Left ventricle myocardium inferior (tissue), 1 donor: ENCODE measurements at places on chromosomes 1 and 21.

DNA sequence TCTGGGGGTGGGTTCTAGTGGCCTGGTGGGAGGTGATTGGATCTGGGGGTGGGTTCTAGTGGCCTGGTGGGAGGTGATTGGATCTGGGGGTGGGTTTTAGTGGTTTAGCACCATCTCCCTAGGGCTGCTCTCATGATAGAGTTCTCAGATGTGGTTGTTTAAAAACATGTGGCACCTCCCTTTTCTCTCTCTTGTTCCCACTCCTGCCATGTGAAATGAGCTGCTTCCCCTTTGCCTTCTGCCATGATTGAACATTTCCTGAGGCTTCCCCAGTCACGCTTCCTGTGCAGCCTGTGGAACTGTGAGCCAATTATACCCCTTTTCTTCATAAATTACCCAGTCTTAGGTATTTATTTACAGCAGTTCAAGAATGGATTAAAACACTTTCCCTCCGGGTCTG is 327.3 kb upstream of the AJAP1 start:
- no peak for DNase-seq

- no peak for DNase-seq
Measured at GRCh38 chr1:193457676-193458075, 271.3 kb upstream of the B3GALT2 start.

DNA sequence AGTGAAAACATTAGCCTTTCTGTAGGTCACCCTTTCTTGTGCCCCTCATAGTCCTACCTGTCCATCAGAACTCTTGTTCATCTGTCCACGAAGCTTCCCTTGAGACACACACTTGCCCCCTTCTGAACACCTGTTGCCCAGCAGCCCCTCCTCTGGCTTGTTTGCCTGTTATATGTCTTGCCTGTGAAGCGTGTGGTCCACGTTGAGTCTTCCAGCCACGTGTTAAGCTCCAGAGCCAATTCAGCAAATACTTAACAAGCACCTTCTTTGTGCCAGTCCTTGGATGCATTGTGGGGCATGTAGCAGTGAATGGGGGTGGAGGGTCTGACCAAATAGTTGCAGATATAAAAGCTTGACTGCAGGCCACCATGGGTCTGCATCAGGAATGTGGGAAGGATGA is 66.6 kb downstream of the MAN1C1 start:
- DNase-seq, result no peak

- no peak for DNase-seq
Measured at GRCh38 chr1:2506901-2507565, 19.4 kb downstream of the PANK4 start.

- DNase-seq, result no peak
Measured at GRCh38 chr1:66033781-66034180, 241.1 kb downstream of the PDE4B start.

- no peak for DNase-seq
Measured at GRCh38 chr1:56934430-56935060, 31.3 kb downstream of the C8B start.

- no peak for DNase-seq
Measured at GRCh38 chr1:78894811-78895210, 111.7 kb downstream of the ADGRL4 start.

DNA sequence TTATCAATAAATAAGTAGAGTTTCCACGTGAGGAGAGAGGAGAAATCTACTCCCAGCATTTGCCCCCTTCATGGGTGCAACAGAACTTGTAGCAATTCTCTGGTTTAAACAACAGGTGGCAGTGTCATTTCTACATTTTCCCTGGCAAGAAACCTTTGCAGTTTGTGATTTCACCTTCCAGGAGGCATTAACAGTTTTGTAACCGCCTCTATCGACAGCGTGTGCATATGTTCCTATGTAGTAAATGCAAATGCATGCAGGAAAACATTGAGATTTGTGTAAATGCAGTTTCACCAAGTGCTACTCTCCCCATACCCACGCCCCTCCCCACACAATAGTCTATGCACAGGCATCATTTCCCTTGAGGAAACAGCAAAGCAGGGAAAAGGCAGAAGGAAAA is 494.7 kb downstream of the SMYD3 start:
- no peak for DNase-seq
